PC-9 (cell line): ENCODE measurements at places on chromosomes 7 and 10.

DNA sequence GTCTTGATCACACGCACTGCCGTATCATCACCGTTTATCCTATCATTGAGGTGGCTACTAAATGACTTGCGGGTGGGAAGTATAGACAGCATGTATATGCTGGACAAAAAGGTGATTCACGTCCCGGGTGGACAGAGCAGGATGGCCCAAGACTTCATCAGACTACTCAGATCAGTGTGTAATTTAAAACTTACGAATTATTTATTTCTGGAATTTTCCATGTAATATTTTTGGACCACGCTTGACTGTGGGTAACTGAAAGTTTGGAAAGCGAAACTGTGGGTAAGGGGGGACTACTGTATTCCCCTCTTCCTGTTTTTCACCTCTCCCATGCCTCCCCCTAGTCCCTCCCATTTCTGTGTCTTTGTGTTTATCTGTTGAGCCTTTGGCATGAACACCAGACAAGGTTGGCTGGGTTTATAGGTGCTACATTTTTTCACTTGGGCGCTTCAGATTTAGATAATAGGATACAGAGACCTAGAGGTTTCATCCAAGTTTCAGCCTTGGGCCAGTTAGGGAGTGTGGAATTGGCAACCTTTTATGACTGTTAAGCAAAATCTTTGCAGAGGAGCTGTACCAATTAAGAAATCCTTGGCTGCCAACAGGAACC lies 55.8 kb downstream of the RBM20 start:
- no peak overlapping the region for H3K4me3 ChIP-seq
- no peaks in the 10 kb centered on the region for H3K4me1 ChIP-seq
- H3K36me3 ChIP-seq: no peaks in the 10 kb centered on the region
- H3K27me3 ChIP-seq: no peaks in the 10 kb centered on the region
- DNase-seq: no peak

GRCh38 chr7:123484199-123484598 lies 50.2 kb downstream of the IQUB start:
- H3K27ac ChIP-seq: no peak overlapping the region
- no peaks in the 10 kb centered on the region for H3K4me1 ChIP-seq
- no peak overlapping the region for H3K4me3 ChIP-seq
- H3K36me3 ChIP-seq: no peaks in the 10 kb centered on the region
- no peak for DNase-seq

DNA sequence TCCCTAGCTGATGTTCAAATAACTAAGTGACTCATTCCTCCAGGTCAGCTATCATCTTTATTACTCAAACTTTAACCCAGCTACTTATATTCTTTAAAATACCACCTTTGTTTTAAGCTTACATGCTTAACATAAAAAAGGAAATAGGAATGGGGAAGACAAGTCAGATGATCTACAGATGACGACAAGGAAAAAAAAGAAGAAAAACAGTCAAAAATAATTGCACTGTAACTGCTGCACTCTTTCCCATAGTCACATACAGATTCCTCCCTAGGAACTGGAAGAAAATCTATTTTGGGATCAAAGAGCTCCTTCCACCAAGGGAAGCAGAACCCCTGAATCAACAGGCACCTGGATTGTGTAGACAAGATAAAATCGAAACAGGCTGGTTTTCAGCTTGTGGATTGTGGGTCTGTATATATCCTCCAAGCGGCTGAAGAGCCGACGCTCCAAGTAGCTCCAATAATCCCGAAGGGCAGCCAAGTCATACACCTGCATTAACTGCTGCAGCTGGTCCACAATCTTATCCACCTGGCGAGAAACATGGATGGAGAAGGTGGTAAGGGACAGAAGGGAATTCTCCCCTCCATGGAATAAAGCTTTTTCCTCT lies 2.0 kb downstream of the WDR91 start:
- no peaks in the 10 kb centered on the region for H3K36me3 ChIP-seq
- no peaks in the 10 kb centered on the region for H3K27me3 ChIP-seq
- no peak for DNase-seq
- no peak overlapping the region for H3K4me3 ChIP-seq
- H3K4me1 ChIP-seq: no peaks in the 10 kb centered on the region; the same call in 1 of the 2 replicates
- no peak overlapping the region for H3K27ac ChIP-seq

DNA sequence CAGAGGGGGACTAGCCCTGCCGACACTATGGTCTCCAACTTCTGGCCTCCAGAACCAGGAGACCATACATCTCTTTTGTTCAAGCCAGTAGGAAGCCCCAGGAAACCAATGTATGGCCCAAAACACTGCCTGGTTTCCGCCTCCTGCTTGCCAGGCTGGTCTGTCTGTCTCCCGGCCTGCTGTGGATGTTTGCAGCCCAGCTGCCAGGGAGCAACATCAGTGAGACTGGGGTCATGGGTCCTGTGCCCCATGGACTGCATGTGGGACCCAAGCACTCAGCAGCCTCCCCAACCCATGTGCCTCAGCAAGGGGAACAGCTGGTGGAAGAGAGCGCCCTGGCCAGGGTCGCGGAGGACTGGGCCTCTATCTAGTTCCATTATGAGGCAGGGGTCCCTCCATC lies 33.4 kb upstream of the NUB1 start:
- H3K4me3 ChIP-seq: no peak overlapping the region
- no peak overlapping the region for H3K27ac ChIP-seq
- H3K36me3 ChIP-seq: no peaks in the 10 kb centered on the region
- H3K4me1 ChIP-seq: no peaks in the 10 kb centered on the region
